ENCODE measurements at places on chromosomes 5 and 9.

- DNase-seq = no peak
Measured at GRCh38 chr9:98503867-98504266, 204.9 kb downstream of the GABBR2 start.

DNA sequence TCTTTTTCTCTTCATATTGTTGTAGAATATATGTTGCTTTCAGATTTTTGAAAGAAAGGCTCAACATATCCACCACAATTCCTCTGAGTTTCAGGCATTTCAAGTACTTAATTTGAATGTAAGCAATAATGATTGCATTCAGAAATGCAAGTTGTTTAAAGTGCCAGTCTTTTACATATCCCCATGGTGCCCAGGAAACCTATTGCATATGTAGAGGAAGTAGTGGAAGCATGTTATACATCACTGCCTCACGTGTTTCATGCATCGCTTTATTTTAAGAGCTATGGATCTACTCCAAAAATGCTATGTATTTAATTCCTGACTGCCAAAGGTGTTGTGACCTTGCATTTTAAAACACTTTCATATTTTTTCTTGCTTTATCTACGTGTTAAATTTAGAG is 28.1 kb downstream of the CPEB4 start:
- no peak for DNase-seq

DNA sequence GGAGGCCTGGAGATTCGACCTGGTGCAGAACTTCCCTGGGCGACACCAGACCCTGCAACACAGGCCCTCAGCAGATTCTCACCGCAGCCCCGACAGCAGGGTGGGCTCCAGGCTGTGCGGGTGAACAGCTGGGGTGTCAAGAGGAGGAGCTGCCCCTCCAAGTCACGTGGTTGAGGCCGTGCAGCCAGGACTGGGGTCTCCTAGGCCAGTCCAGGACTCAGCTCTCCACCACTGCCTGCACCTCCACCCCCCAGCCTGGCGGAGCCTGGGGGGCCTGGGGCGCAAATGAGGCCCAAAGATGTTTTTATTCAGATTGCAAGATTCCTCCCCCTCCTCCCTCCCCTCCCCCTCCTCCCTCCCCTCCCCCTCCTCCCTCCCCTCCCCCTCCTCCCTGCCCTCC is 9.2 kb upstream of the AGPAT2 start:
- no peak for DNase-seq

GRCh38 chr5:151155775-151156506 is 1.6 kb downstream of the ANXA6 start:
- peak; percentile 19 for DNase-seq

- DNase-seq = no peak
Measured at GRCh38 chr5:31769530-31769929, 130.6 kb downstream of the PDZD2 start.

DNA sequence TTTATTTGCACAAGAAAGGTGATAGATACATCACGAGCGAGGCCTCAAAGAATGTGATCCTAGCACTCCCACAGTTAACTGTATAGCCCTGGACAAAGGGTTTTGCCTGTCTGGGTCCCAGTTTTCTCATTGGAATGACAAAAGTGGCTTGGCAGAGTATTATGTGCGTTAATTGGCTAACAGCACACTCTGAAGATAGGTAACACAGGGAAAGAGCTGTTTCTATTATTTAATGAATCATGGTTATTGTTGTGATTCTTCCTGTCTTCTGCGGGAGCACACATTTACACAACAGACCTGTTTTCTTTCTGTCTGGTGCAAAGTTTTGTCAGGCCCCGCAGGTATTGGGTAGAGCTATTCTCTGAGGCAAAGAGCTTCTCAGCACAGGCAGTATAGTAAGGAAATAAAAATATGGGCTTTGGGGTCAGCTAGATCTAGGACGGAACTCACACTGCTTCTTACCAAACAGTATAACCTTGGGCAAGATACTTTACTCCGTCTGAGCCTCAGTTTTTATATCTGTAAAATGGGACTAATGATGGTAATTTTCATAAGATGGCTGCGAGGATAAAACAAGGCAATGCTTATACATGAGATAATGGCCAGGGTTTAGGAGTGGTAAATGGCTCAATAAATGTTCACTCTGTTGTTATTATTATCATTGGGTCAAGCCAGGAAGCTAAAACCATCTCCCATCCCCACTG is 78.9 kb downstream of the PLAC8L1 start:
- no peak for DNase-seq

GRCh38 chr5:59843511-59844213 is 49.9 kb downstream of the PDE4D start:
- DNase-seq = no peak

GRCh38 chr9:80964914-80965313 is 724.4 kb downstream of the TLE1 start:
- DNase-seq = no peak

DNA sequence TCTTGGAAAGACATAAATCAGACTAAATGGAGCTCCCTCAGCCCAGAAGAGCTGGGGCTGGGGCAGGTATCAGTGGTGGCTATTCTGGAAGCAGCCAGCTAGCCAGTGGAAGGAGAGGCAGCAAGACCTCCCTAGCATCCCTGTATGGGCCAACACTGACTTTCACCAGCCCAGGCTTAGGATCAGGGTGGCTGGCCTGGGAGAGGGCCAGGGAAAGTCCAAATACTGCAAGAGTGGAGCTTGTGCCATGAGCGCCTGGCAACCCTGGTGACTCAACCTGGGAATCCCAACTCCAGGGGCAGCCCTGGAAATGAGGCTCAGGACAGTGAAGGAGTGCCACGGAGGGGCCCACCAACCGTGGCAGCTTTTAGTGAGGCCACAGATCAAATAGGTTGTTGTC is 7.6 kb upstream of the IRF1 start:
- DNase-seq = peak; percentile 8

GRCh38 chr5:108515517-108516105 is 133.7 kb upstream of the FBXL17 start:
- DNase-seq = no peak

DNA sequence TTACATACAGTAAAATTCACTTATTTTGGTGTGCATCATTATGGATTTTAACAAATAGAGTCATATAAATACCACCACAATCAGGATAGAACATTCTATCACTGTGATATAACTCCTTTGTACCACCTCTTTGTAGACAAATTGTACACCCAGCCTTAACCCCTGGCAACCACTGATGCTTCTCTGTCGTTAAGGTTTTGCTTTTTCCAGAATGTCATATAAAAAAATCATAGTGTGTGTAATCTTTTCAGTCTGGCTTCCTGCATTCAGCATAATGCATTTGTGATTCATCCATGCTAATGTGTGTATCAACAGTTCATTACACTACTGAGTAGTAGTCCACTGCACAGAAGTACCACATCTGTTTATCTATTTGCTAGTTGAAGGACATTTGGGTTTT is 81.2 kb downstream of the ARSB start:
- DNase-seq = no peak

GRCh38 chr9:34556949-34557348 is 32.6 kb downstream of the CNTFR start:
- DNase-seq = no peak

DNA sequence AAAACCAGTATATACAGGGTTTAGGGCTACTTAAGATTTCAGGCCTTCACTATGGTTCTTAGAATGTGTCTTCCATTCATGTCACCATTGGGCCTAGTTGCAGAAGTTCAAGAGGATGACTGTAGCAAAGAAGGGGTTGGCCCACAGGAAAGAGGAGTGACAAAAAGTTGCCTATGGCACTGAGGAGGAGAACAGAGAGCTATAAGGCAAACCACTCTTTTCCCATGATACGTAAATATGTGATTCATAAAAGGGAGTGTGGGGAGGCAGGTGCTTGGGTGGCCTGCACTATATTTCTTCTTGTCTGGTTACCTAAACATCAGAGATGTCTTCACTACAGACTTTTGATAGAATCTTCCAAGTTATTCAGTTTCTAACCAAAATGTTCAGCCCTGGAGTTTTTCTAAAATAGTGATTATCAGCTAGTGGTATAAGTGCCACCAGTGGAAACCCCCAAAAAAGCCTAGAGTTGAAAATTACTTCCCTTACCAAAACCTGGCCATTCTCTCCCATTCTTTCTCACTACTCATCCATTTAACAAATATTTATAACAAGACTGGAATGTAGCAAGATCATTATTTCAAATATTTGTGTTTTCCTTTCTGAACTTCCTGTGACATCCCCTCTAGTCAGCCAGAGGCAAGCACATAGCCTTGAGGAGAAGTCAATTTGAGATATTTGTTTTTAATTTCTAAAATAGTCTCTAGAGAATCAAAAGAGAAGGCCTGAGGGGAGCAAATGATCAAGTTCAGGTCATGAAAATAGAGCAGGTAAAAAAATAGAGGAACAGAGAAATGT is 367.4 kb downstream of the EFNA5 start:
- no peak for DNase-seq

DNA sequence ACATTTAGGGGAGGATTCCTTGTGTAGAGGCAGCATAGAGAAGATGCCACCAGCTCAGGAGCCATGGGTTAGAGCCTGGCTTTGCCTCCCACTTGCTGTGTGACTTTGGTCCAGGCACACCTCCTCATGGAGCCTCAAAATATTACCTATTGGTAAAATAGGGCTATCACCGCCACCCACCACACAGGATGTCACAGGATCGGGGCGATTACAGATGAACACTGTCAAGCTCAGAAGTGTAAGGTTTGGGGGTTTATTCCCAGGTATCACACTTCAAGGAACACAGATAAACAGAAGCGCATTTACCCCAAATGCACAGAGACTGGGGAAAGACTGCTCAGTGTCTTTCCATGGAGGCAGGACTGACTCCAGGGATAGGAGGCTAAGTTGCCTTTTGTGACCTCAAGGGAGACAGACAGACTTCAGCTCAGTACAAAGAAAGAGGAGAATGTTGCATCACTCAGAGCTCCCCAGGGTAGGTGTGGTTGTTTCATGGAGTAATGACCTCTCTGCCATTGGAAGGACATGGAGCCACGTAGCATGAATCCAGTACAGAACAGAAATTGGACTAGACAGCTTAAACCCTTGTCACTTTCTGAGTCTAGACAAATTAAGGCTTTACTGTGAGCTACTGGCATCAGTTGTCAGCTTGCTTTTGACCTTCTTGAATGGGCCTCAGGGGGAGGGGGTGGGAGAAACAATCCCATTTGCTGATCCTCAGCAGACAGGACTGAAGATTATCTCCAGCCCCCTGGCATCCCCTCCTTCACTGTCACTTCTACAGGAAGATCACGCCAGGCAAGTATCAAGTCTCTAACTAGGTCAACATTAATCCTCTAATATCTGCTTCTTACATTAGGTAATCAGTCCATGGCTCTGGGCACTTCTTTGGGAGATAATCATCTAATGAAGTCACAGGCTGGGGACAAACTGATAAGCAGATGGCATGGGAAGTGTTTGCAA is 6.5 kb downstream of the TRAF1 start:
- peak; percentile 65 for DNase-seq

DNA sequence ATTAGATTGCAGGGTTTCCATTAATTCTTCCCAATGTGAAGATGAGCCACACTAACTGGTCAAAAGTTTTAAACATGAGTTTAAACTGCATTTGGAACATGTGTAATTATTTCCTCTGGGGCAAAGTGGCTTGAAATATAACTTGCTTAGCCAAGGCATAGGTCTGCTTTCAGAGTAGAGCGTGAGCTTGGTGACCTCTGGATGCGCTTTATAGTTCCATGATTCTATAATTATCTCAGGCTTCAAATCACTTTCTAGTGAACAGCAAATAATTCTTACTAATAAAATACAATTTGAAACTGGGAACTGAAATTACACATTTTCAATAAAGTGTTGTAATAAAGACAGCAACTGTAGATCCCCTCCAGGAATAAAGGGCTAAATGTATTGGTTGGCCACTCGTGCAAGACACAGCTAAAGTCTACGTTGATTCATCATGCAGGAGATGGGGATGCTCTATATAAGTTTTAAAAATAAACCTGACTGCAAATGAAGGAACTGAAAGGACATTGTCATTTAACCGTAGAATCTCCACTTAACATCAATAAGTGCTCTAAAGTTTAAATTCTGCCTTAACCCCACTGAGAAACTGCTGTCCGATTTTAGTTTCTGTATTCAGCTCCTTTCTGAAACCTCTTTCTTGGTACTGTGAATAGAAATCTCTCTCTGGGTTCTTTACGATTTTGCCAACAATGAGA is 460.0 kb downstream of the PSAT1 start:
- DNase-seq = no peak

- no peak for DNase-seq
Measured at GRCh38 chr9:6426117-6426516, 13.1 kb downstream of the UHRF2 start.

- DNase-seq = no peak
Measured at GRCh38 chr5:65820373-65820772, 98.4 kb downstream of the NLN start.

DNA sequence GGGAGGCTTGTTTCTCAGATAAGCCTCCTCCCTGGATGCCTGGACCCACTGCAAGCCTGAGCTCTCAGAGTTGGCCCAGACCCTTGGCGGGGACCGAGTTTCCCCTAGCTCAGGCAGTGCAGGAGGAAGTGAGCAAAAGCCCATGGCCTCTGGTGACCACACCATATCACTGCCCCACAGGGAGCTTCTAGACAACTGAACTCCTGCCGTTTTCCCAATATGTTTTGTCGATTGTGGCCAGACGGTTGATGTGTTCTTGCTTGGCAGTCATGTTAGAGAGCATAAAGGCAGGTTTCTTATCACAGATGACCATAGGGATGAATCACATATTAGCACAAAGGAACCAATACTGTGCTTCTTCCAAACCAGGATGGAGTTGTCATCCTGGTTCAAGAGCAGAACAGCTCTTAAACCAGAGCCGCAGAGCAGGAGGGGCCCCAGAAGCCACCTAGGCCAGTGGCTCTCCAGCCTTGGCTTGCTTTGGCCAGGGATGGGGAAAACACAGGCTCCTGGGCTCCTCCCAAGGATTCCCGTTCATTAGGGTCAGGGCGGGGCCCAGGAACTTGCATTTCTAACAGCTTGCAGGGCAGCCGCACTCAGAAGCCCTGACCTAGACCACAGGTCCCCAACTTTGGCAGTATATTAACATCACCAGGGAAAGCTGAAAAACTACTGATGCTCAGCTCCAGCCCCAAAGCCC is 113.1 kb upstream of the TBC1D2 start:
- DNase-seq = no peak

GRCh38 chr9:15246708-15247107 is 60.3 kb downstream of the TTC39B start:
- no peak for DNase-seq

DNA sequence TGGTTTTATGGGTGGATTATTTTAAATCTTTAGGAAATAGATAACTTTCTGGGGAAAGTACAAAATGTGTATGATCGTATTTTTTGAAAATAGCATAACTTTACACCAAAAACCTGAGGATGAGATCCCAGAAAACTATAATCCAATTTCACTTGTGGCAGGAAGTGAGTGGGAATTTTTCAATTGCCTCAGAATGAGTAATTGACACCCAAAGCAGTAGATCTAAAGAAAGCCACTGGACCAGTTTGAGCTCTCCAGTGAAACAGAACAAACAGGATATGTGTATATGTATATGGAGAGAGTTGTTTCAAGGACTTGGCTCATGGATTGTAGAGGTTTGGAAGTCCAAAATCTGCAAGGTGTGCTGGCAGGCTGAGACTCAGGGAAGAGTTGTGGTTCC is 109.2 kb upstream of the SHB start:
- no peak for DNase-seq

GRCh38 chr5:181235323-181235688 is 8.4 kb downstream of the RACK1 start:
- no peak for DNase-seq

- DNase-seq = no peak
Measured at GRCh38 chr5:142654578-142655058, 31.3 kb downstream of the FGF1 start.
